ENCODE measurements at places on chromosomes 13 and 19.

GRCh38 chr13:33789739-33790138 is 28.2 kb upstream of the RFC3 start:
- no peak for DNase-seq

GRCh38 chr13:44865722-44866410 is 123.4 kb downstream of the NUFIP1 start:
- no peak for DNase-seq

GRCh38 chr13:91934354-91934753 is 535.9 kb downstream of the GPC5 start:
- no peak for DNase-seq

- DNase-seq, result no peak
Observed at GRCh38 chr13:45974500-45974899, 78.0 kb downstream of the ZC3H13 start.

GRCh38 chr19:42113641-42114348 is 18.5 kb downstream of the POU2F2 start:
- DNase-seq, result peak; percentile 33

DNA sequence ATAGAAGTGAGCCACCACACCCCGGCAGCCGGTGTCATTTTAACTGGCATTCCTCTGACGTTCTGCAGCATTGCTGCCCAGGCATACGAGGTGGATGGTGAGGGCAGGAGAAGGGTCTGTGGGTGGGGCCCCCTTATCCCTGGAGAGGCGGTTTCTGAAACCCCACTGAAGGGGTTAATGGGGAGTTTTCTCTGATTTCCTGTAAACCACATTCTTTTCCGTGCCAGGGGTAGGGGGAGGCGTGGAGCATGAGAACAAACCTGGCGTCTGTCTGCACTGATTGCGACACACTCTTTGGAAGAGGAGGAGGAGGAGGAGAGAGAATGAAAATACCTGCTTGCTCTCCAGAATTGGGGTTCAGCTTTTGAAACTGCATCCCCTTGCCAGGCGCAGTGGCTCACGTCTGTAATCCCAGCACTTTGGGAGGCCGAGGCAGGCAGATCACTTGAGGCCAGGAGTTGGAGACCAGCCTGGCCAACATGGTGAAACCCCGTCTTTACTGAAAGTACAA is 2.7 kb upstream of the C3 start:
- DNase-seq, result peak; percentile 93

- peak; percentile 46 for DNase-seq
Observed at GRCh38 chr13:75489502-75490263, 7.7 kb upstream of the TBC1D4 start.

Data from HepG2 (cell line).